D341Med (cell line): ENCODE measurements at places on chromosomes 1 and 21.
A peak's percentile ranks its signal among the peaks of the same experiment; 100 is the strongest.

- no peak for DNase-seq
Observed at GRCh38 chr1:15081102-15081501, 72.4 kb upstream of the TMEM51 start.

DNA sequence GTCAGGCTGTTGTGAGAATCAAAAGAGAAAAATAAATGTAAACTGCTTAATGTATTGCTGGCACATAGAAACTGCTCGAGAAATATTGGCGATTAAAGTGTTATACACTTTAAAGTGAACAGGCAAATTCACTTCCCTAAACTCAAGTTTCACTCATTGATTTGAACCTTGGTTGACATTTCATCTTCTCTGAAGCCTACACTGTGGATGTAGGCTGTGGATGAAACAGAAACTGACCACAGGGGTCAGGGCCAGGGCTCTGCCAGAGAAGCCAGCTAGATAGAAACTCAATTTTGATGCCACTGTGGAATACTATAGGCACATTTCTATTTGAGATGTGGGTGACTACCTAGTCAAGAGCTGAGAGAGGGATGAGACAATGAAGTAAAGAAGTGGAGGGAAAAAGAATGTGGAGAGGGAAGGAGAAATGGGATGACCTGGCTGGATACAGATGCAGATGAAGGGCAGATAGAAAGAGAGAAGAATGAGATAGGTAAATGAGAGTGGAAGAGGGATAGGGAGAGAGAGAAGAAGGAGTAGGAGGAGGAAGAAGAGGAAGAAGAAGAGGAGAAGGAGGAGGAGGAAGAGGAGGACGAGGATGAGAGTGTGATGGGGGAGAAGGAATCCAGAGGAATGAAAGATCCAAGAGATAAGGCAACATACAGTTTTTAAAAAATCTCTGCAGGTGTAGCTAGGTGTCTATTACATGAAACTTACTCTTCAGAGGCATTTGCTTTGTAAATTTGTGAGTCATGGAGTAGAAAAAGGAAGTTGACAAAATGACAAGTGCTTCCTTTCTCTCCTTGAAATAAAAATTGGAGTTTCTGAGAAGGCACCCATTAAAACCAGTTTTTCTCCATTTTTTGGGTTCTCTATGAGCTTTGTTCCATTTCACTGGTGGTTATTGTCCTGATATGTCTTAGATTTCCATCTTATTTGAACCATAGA, 17.4 kb upstream of the CD1D start:
- no peak for DNase-seq

- DNase-seq: no peak
Observed at GRCh38 chr1:9305216-9305615, 12.5 kb downstream of the SPSB1 start.

GRCh38 chr1:23601968-23602876, 42.9 kb upstream of the ID3 start:
- DNase-seq: no peak

DNA sequence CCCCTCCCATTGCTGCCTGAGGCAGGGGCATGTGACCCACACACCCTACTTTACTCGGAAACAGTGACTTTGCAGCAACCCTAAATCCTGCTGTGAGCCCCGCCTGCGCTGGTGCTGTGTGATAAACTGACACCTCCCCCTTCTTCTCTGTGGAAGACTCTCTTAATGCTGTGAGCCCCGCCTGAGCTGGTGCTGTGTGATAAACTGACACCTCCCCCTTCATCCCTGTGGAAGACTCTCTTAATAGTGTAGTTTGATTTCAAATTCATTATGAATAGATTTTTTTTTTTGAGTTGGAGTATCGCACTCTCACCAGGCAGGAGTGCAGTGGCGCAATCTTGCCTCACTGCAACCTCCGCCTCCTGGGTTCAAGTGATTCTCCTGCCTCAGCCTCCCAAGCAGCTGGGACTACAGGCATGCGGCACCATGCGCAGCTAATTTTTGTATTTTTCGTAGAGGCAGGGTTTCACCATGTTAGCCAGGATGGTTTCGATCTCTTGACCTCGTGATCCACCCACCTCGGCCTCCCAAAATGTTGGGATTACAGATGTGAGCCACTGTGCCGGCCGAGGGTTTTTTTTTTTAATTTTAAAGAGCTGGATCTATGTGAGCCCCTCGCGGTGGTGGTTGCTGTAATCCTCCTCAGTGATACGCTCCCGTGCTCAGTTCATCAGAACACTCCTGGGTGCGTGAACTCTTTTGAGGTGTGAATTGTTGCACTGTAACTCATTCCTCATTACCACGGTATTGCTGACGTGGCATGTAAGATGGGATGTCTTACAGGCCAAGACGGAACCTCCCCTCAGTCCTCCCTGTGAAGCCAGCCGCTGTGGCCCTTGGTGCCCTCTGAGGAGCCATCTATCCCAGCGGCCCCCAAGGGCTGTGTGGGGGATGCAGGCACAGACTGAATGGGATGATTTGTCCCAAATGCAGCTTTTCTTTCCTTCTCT, 60.3 kb downstream of the GALNT2 start:
- DNase-seq: no peak

DNA sequence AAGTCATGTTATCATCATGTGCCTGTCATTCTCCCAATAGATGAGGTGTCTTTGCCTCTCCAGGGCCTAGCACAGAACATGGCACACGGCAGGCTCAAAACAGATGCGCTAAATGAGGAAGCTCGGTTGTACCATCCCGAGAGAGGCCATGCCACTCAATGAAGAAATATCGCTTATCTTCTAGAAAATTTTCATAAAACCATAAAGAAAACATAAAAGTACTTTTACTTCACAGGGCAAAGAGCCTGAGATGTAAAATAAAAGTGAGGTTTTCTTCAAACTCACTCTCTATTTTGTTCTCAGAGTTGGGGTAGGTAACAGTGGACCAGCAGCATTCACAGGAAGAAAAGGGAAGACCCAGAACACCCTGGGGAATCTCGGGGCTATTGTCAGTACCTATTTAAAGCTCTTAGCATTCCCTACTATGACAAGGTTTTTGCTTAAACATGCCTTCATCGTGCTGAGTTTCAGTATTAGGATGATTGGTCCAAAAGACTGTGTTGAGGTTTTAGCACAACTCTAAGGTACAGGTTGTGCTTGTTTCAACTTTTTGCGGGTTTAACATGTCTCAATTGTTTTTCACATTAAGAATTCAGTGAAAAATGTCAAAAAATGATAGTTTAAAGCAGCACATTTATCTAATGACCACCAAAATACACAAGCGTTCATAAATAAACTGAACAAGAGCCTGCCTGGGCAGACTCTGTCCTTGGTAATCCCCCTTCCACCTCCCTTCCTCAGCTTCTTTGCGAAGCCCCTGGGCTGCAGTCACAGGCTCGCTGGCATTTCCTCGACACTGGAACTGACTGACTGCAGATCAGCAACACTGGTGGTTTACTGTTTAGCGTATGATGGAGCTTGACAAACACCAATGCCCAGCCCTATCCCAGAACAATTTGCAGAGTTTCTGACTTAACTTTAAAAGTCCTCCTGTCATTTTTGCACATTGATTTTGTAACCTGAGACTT, 55.6 kb downstream of the COQ8A start:
- DNase-seq: no peak

DNA sequence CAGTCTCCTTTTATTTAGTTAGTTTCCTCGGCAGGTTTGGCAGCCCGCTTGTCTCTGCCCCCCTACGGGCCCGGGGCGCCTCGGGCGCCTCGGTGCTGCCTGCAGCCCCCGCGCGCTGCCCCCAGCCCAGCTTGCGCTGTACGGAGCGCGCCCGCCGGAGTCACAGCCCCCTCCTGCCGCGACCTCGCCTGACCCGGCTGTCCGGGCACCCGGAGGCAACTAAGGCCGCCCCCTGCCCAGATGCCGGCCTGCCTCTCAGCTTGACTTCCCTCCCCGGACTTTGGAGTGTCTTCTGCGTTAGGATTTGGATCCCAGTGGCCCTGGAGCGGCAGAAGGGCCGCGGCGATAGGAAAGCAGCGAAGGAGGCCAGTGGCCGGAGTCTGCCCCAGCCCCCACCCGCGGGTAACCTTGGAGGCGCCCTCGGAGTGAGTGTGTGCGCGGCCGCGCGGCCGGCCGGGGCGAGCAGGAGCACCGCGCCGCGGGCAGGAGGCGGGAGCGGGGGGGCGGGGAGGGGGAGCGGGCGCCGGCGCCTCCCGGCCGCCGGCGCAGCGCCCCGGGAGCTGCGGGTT, 7.6 kb downstream of the CDKN2C start:
- peak; percentile 86 for DNase-seq

- no peak for DNase-seq
Observed at GRCh38 chr1:30950053-30950452, 41.5 kb upstream of the SDC3 start.

DNA sequence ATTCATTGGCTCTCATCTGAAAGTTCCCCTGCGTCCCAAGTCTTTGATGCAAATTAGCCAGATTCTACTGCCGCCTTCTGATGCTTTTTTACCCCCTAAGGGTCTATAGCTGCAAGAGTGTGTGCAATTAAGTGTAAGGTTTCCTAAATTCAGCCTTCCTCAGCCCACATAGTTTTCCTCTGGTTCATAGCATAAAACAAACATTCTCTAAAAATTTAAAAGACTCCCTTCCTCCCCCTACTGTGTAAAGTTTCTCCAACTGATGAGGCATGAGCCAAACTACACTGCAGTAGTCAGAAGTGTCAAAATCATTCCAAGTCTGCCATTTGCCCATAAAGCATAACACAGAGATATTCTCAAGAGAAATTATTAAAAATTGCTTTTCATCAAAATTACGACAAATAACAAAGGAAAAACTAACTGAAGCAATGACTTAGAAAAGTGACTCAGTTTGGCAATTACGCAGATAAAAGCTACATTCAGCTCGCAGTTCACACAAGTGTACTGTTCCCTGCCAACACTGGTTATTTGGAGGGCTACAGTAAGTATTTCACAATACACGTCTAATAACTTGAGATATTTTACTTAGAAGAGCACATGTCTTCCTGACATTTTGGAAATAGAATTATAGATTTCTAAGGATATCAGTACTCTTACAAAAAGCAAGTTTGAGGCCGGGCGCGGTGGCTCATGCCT, 15.4 kb downstream of the KCNH1 start:
- DNase-seq: no peak

- DNase-seq: no peak
Observed at GRCh38 chr1:197814306-197814705, 39.0 kb upstream of the DENND1B start.

GRCh38 chr1:68015971-68016370, 34.5 kb downstream of the DIRAS3 start:
- DNase-seq: no peak

DNA sequence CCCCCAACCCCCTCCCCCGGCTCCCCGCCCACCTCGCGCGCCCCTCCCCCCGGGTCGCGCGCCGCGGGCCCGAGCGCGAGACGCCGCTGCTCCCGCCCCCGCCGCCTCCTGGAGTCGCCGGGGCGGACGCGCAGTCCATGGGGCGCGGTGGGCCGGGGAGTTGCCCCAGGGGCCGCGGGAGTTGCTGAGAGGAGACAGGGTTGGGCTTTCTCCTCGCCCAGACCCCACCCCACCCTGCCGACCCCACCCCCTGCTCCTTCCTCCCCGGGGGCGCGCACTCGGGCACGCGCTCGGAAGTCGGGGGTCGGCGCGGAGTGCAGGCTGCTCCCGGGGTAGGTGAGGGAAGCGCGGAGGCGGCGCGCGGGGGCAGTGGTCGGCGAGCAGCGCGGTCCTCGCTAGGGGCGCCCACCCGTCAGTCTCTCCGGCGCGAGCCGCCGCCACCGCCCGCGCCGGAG, at the start of gene LAMC1:
LAMC1 (plus strand) TSS at position 275 of the 455 bp plus-strand sequence. CDS start 297 bp downstream, outside the sequence.
- DNase-seq: peak; percentile 88

DNA sequence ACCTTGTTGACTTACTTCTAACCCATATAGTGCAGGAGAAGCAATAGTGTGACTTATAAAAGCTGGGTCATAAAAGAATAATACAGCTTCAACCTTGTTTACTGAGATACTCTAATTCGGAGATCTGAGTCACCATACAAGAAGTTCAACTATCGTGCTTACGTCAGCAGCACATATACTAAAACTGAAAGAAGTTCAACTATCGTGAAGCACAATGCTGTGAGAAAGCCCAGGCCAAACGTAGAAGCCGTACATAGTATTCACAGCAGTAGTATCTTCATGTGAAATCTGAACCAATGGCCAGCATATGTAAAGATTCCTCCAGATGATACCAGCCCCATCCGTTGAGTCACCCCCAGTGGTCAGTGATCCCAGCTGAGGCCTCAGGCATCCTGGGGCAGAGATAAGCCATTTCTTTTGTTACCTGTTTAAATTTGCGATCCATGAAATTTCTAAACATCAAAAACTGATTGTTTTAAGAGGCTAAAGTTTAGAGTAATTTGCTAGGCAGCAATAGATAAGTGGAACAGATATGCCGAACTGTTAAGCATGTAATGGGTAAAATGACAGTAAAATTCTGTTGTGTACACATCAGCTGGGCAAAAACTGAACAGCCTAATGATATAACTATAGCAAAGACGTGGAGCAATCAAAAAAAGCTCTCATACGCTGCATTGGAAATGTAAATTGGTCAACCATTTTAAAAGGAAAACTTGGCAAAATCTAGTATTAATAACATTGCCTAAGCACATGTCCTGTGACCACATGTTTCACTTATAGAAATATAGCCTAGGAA, 53.9 kb upstream of the SAMD13 start:
- DNase-seq: no peak

DNA sequence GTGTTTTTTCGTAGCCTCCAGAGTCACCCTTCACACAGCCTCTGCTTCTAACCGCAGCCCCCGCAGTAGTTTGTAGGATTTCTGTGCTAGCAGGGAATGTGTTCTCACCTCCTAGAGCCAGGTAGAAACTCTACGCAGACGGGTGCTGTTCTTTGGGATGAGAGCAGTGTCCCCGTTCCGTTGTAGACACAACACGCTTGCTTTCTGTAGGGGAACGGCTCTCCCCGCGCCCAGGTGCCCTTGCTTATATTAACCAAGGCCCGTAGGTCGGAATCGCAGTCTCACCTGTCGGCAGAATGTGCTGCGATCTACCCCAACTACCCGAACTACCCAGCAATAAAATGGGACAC, 111.8 kb upstream of the NBPF11 start:
- DNase-seq: no peak

GRCh38 chr1:163082971-163083370, 13.8 kb downstream of the RGS4 start:
- DNase-seq: no peak

- DNase-seq: no peak
Observed at GRCh38 chr1:93567255-93567918, 114.2 kb downstream of the BCAR3 start.

GRCh38 chr21:46115441-46116188, 17.7 kb downstream of the COL6A2 start:
- peak; percentile 20 for DNase-seq

- DNase-seq: no peak
Observed at GRCh38 chr1:63813829-63814277, 40.0 kb downstream of the ROR1 start.

- no peak for DNase-seq
Observed at GRCh38 chr1:213256438-213257087, 205.5 kb downstream of the RPS6KC1 start.

- DNase-seq: no peak
Observed at GRCh38 chr1:168170564-168171508, 7.9 kb upstream of the TIPRL start.

DNA sequence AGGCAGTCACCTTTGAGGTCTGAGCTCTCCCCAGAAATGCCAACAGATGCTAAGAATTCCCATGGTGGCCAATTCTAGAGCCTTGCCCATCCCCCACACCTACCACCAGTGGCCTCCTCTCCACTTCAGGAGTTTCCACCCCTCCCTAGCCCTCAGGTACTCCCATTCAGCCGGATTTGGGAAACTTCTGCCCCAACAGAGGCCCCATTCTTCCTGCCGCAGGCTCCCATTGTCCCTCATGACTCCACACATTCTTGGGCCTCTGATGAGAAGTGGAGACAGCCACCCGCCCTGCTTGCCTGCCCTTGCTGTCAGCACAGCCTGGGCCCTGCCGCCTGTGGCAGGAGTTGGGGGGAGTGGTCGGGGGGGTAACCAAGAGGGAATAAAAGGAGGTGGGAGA, 4.6 kb downstream of the BLACAT1 start:
- no peak for DNase-seq
